AG09319 (cell line): ENCODE measurements at places on chromosomes 5 and 9.

DNA sequence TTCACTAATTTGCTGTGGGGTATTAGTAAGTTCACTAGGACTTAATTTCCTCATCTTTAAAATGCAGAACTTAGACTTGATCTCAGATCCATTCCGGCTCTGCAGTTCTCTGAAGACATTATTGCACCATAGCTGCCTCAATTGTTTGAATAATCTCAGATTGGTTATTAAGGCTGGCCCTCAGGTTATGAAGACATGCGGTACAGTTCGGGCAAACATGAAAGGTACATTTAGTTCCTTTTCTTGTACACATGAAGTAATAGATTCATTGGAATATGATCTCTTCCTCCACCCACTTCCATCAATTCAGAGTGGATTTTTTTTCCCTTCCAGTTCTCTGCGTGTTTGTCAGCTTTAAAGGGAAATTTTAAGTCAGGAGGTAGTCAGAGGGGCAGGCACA lies 28.0 kb downstream of the ATP6V0E1 start:
- no peak for DNase-seq

DNA sequence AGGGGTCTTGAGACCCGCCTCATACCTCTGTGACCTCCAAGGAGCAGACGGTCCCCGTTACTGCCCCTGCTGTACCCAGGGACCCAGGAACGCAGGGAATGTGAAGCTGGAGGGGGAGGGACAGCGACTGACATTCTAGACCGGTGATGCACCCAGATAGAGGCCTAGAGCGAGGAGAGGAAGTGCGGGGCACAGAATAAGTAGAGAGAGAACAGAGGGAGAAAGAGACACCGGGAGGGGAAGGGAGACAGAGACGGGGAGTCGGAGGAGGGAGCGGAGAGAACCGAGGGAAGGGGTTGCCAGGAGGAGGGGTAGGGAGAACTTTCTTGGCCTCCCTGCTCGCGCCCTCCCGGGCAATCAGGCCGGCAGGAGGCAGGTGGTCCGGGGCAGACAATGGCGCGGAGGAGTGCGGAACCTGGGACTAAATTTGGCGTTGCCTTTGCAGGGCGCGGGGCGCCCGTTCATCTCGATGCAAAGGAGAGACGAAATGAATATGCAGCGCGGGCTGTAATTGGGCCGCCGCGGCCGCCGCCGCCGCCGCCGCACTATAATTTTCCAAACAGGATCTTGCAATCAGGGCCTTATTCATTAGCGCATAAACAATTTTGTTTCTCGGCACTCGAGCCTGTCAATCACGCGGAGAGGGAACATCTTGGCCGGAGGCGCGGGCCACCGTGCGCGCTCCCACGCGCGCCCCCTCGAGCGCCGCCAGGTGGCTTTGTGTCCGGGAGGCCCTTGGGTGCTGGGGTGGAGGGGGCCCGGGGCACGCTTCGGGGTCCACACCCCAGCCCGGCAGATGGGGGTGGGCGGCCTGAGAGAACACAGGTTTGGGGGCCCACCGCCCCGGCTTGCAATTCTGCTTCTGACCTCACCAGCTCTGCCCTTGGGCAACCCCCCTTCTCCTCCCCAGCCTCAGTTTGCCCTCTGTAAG lies 33.0 kb downstream of the NDUFA8 start:
- DNase-seq: no peak

GRCh38 chr9:130050462-130050861 lies 3.2 kb upstream of the GPR107 start:
- DNase-seq: no peak

GRCh38 chr5:123754908-123755307 lies 242.9 kb downstream of the CSNK1G3 start:
- DNase-seq: no peak

GRCh38 chr5:168195110-168195509 lies 96.3 kb upstream of the WWC1 start:
- DNase-seq: no peak

DNA sequence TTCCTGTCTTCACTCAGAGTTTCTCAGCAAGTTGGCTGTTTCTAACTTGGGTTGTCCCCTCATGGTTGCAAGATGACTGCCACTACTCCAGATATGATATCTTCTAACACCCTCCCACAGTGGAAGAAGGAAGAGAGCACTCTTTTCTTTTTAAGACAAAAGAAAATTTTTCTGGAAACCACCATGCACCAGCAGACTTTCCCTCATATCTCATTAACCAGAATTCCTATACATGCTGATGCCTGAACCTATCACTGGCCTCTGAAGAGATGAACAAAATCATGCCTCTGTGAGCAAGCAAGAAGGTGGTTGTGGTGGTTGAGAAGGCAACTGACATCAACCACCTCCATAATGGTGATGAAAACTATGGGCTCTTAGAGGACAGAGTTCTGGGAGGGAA lies 56.8 kb downstream of the FEM1C start:
- no peak for DNase-seq

GRCh38 chr5:54930736-54931135 lies 54.7 kb downstream of the ESM1 start:
- DNase-seq: no peak

- no peak for DNase-seq
These were observed 19.2 kb upstream of the PITX1 start for GRCh38 chr5:135053278-135053677.

DNA sequence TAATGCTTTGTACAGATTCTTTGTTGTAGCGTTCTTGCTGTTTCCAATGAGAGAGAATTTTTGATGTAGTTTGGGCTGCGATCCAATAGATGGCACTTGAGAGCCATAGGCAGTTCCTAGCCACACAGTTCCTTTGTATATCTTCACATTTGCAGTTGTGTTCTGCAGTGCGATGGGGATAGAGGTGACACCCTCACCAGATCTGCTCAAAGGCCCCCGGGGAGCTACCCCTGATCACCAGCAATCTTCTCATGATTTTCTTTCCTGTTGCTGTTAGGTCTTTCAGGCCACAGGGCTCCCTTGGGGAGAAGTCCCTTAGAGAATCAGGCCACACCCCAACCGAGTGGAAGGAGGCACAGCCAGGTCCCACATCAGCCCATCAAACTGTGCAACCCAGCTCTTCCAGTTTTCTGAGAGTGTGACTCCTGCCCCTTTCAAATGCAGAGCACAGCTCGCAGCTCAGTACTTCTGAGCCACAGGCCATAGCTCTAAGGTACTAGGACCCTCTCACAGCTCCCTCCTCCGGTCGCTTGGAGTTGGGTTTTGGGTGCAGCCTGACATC lies 353.7 kb downstream of the SLCO4C1 start:
- no peak for DNase-seq

DNA sequence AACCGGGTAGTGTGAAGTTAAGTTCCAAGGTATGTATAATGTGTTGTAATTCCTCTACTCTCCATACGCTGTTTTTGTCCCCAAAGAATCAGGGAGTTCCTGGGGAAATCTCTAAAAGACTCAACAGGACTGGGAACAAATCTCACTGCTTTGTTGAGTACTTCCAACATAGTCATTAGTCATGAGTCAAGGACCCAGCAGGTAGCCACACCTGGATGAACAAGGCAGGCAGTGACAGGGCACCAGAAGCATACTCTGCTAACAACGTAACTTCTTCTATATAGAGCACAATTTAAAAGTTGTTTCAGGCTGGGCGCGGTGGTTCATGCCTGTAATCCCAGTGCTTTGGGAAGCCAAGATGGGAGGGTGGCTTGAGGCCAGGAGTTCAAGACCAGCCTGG lies 126.8 kb downstream of the SLC1A3 start:
- DNase-seq: no peak

DNA sequence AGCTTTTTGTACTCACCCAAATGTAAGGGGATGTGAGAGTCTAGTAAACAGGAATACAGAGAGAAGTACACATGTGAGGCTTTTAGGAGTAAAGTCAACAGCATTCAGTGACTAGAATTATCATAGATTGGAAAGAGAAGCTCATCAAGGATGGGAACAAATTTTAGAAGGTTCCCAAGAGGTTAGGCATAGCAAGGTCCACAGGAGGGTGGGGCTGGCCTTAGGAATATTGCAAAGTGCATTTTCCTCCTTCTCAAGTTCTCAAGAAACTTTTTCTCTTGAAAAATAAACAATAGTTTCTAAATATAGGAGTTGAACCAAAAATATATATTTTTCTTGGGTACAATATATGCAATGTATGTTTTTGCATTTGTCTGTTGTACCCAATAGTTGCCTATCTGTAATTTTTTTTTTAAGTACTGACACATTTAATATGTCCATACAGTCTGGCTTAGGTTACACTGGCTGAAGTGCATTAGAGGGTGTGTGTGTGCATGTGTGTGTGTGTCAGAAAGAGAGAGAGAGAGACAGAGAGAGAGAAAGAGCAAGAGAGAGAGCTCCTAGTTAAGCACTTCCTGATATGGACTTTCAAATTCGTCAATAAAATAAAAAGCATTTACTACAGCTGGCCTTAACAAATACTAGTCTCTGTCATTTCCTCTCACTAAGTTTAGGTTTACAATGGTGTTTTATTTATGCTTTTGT lies 62.2 kb downstream of the SNX18 start:
- no peak for DNase-seq

GRCh38 chr9:101375546-101375945 lies 9.3 kb downstream of the BAAT start:
- DNase-seq: no peak

DNA sequence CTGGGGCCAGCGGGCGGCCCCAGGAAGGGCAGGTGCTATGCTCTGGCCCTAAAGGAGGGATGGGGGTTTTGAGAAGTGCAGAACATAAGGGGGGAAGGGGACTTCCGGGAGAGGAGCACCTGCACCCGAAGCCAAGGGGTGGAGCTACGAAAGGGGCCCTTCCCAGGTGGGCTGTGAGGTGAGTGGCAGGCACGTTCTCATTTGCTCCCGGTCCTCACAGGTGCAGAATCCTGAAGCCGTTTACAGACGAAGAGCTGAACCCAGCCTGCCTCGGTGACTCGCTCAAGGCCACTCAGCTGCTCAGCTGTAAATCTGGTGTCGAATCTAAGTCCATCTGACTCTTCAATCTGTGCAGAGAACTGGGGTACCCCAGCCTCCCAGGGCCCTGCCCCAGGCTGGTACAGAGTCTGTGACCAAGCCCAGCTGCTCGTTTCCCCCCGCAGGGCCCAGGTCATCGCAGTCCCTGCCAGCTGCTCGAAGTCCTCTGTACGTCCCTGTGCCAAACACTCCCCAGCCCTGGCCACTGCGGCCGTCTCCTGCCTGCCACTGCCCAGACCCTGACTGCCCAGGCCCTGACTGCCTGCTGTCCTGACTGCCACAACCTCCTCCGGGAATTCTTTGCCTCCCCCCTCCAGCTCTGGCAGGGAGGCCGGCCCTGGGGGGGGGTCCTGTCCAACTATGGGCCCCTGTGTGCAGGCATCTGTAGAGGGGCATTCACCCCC lies 53.8 kb upstream of the RXRA start:
- DNase-seq: no peak

- no peak for DNase-seq
These were observed 120.1 kb downstream of the BOD1 start for GRCh38 chr5:173496129-173496882.

- no peak for DNase-seq
These were observed 38.7 kb downstream of the F2R start for GRCh38 chr5:76754668-76755078.

GRCh38 chr5:123089914-123090660 lies 1.0 kb downstream of the PRDM6 start:
- no peak for DNase-seq

GRCh38 chr5:36228505-36228904 lies 13.2 kb downstream of the NADK2 start:
- DNase-seq: no peak
